ENCODE measurements at places on chromosomes 11 and 22.

DNA sequence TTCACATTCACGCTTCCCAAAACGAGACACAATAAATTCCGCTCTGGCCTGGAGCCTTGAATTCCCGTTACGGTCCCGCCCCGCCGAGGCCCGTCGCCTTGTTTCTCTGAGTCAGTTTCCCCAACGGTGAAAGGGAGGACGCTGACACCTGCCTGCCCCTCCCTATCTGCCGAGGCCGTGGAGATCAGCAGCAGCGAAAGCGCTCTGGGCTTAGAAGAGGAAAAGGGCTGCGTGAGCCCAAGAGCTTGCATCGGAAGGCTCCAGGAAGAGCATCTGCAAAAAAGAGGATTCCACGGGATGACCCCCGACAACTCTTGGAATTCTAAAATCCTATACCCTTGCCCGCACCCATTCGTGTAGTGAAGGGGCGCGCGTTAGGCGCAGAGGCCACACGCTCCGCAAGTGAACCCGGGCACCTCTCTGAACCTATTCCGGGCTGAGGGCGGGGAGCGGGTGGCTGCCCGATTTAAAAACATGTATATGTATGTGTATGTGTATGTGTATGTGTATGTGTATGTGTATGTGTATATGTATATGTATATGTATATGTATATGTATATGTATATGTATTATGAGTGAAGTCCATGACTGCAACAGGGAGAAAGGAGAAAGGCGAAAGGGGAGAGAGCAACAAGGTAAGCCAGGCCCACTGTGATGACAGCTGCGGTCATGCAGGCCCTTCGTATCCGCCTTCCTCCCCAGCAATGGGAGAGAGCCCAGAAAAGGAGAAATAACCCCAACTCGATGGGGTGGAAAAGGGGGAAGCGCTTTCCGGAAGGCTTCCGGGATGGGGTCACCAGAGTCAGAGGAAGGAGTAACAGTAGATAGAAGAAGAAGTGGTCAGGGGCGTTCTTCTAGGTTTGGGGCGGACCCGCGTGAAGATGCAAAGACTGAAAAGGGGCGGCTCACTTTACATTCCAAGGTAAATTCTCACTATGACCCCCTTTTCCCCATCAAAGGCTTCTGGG lies 948 bp upstream of the MRTFA start:
- peak; percentile 14 for DNase-seq

DNA sequence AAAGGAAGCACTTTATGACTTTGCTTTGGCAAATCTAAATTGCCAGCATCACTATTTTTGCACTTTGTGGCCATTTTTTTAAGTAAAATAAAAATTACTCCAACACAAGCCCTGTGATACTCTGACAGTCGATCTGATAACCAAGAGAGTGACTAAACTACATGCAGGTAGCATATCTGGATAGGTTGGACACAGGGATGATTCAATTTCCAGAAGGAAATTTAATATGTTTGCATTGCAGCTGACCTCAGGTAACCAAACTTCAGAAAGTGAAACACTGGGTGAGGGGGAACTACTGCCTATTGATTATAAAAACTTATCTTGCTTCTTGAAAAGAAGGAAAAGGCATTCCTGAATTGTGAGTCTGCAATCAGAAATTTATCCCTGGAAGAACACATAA lies 13.9 kb downstream of the OR5B3 start:
- DNase-seq = no peak

DNA sequence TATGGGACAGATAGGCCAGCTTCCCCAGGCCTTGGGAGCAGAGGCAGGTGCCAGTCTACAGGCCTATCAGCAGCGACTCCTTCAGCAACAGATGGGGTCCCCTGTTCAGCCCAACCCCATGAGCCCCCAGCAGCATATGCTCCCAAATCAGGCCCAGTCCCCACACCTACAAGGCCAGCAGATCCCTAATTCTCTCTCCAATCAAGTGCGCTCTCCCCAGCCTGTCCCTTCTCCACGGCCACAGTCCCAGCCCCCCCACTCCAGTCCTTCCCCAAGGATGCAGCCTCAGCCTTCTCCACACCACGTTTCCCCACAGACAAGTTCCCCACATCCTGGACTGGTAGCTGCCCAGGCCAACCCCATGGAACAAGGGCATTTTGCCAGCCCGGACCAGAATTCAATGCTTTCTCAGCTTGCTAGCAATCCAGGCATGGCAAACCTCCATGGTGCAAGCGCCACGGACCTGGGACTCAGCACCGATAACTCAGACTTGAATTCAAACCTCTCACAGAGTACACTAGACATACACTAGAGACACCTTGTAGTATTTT lies 26.6 kb upstream of the L3MBTL2 start:
- DNase-seq = no peak

- DNase-seq = no peak
Measured at GRCh38 chr11:102205805-102206204, 95.6 kb downstream of the YAP1 start.

- no peak for DNase-seq
Measured at GRCh38 chr11:20037396-20038153, 122.7 kb downstream of the DBX1 start.

DNA sequence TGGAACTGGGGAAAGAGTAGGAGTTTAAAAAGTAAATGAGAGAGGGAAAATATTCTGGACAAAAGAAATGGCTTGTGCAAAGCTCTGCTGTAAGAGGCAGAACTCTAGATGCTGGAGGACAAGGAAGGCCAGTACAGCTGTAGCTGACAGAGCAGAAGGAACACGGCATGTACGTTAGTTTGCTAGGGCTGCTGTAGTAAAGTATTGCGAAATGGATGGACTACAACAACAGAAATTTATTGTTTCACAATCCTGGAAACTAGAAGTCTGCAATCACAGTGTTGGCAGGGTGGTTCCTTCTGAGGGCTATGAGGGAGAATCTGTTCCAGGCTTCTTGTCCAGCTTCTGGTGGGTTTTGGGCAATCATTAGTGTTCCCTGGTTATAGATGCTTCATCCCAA lies 454.4 kb downstream of the NTM start:
- peak; percentile 18 for DNase-seq

- no peak for DNase-seq
Measured at GRCh38 chr11:12799334-12799835, 125.2 kb downstream of the TEAD1 start.

GRCh38 chr11:30387891-30388861 lies 65.3 kb downstream of the ARL14EP start:
- no peak for DNase-seq

GRCh38 chr11:39571081-39571480 lies 1888.4 kb downstream of the LRRC4C start:
- DNase-seq = no peak

DNA sequence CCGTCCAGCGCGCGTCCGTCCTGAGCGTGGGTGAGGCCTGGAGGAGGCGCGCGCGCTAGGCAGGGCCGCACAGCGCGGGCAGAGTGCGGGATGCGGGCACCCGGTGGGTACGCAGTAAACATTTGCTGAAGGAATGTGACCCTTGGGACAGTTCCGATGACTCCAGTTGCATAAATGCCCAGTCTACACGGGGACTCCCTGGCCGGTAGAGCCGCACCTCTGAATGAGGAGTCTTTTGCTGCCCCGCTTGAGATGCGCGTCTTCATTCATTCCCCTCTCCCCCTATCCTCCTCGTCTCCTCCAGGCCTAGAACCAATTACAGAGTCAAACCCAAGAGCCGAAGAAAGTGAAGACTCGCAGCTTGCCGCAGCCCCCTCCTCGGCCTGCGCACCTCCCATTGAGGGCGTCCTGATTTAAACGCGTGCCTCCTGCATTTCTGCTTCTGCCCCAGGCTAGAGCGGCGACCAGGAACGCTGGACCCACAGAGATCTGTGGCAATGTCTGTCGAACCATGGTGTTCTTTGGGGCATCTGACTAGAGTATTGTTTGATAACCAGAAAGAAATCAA lies 729 bp upstream of the CHKB start:
- no peak for DNase-seq

GRCh38 chr11:121067026-121067425 lies 34.0 kb upstream of the TECTA start:
- DNase-seq = no peak

DNA sequence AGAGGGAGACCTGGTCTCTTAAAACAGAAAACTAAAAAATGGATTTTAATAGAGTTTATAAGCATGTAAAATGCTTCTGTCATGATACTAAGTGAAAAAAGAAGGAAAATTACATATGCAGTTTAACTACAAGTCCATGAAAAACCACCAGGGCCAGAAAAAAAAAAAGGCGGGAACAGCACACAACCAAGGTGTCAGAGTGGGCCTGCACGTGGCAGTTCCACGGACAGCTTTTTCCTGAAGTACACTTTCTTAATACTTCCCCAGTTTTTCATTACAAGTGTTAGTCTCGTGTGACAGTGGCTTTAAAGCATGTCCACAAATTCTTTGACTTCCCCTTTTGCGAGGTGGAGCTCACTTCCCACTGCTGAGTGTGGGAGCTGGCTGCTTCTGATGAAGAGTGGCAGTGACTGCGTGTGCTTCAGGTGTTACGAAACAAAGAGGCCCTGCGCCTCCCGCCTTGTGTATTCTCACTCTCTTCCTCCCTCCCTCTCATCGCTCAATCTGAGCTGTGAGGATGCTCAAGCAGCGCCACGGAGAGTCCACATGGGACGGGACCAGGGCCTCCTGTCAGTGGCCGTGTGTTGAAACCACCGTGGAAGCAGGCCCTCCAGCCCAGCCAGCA lies 16.4 kb downstream of the PPM1F start:
- no peak for DNase-seq

DNA sequence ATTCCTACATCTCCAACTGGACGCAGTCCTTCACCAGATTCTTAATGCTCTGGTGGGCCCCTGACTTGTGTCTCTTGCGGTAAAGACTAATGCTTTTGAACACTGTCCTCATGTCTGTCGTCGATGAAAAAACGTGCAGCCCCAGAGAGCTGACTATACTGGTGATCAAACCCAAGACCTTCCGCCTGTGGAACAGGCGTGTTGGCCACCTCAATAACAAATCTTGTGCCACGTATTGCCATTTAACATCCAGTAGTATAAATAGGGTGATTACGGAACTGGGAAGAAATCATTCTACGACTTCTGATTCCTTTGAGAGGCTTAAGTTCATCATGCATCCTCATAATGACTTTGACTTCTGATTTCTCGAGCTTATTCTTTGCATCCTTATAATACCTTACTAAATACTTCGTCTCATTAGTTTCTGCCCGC lies 45.6 kb downstream of the OR4D9 start:
- no peak for DNase-seq

DNA sequence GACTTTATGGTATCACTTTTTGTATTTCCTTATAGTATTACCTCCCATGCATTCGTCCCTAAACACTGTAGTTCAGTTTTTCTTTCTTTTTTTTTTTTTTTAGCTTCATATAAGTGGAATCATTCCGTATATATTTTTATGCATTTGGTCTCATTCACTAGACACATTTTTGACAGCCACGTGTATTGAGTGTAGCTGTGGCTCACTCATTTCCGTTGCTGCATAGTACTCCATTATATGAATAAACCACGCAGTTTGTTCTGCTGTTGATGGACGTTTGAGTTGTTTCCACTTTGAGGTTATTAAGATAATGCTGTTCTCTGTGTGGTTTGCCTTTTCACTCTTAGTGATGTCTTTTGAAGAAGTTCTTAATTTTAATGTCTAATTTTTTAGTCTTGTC lies 8.4 kb downstream of the APLP2 start:
- no peak for DNase-seq

GRCh38 chr11:63884196-63884932 lies 32.6 kb downstream of the RCOR2 start:
- DNase-seq = no peak

DNA sequence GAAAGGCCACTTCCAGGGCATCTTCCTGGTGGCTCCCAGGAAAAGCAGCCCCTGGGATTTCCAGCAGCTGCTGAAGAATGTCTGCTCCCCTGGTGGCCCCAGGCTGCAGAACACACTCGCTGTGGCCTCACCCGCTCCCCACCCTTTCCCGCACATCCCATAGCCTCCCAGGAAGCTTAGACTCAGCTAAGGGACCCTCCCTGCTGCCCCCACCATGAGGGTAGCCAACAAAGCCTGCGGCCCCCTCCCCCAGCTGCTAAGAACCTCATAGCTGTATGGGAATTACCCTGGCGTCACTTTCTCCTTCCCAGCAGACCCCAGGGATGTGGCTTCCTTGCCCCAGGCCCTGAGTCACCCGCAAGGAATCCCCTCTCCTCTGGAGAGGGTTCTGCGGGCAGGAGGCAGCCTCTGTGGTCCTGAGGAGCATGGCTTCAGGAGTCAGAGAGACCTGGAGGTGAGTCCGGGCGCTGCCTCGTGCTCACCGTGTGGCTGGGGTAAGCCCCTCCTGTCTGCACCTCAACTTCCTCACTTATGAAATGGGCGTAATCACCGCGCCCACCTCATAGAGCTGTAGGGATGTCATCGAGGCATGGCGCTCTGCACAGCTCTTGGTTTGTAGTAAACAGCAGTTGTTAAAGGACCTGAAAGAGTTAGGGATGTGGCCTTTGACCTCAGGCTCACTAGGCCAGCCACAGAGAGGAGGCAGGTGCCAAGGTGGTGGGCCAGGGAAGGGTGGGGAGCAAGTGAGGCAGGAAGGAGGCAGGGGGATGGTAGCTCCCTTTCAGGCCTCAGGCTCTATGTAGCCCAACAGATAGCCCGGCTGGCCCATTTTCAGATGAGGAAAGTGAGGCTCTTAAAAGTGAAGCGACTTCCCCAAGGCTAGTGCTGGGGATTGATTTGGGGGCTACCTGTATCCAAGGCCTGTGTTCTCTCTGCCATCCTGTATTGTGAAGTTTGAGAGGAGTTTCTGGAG lies 71.2 kb downstream of the LRRC32 start:
- no peak for DNase-seq

GRCh38 chr11:121426476-121427399 lies 25.4 kb upstream of the SORL1 start:
- no peak for DNase-seq

DNA sequence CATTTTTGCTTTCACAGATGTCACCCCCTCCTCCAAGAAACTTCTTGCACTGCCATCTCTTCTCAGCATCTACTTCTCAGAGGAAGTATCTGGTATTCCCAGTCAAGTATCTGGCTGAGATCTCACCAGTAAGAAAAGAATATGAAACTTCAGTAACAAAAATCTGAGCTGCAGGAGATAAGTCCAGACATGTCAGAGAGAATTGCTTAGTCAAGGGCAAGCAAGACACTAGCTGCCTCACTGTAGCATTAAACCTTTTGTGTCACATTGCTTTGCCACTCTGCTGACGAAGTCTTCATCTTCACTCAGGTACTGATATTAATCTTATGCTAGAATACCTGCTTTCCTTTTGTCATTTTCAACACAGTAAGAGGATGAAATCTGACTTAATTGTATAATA lies 70.6 kb upstream of the ZC3H12C start:
- no peak for DNase-seq

- no peak for DNase-seq
Measured at GRCh38 chr11:28223994-28224393, 115.8 kb downstream of the METTL15 start.
